ENCODE measurements at places on chromosomes 11 and 22.

- DNase-seq: no peak
Observed at GRCh38 chr22:33090836-33091235, 32.7 kb upstream of the SYN3 start.

GRCh38 chr11:57641011-57641807, 8.5 kb downstream of the YPEL4 start:
- DNase-seq: no peak

- peak; percentile 22 for DNase-seq
Observed at GRCh38 chr11:45803971-45804760, 783 bp upstream of the SLC35C1 start.

GRCh38 chr22:30574997-30575671, 669 bp upstream of the GAL3ST1 start:
- no peak for DNase-seq

GRCh38 chr22:19527861-19528417, 3.7 kb upstream of the CLDN5 start:
- no peak for DNase-seq

DNA sequence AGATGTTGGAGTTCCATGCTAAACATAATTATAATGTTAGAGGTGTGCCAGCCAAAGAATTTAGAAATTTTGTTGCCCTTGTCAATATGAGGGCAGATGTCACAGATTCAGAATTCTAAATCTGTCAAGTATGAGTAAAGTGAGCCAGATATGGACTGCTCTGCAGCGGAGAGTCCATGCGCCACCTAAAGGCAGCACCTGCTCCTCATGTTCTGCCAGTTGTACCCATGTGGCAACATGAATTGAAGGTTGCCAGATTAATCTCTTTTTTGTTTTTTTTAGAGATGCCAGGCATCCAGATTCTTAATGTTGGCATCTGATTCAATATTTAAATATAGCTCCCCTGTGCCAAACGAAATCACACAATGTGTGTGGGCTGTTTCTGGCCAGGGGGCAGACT, 678.6 kb upstream of the ANO5 start:
- no peak for DNase-seq

- no peak for DNase-seq
Observed at GRCh38 chr11:34266090-34266912, 91.5 kb downstream of the ABTB2 start.

- no peak for DNase-seq
Observed at GRCh38 chr11:38547462-38547861, 1949.4 kb upstream of the RAG2 start.

GRCh38 chr11:35390737-35391682, 28.3 kb downstream of the SLC1A2 start:
- no peak for DNase-seq

GRCh38 chr11:69752890-69753289, 22.3 kb downstream of the FGF4 start:
- DNase-seq: no peak

DNA sequence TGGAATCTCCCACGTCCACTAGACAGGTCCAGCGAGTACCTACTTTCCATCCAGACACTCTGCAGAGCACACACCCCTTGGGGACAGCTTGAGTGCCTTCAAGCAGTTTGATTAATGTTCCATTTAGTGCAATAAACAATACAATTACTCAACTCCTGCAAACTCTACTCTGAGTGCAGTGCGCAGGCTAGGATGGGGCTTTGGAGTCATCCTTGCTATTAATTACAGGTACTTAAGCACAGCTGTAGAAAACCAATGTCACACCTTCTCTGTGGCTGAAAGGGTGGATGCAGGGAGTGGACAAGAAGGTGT, 82.6 kb downstream of the MN1 start:
- no peak for DNase-seq

DNA sequence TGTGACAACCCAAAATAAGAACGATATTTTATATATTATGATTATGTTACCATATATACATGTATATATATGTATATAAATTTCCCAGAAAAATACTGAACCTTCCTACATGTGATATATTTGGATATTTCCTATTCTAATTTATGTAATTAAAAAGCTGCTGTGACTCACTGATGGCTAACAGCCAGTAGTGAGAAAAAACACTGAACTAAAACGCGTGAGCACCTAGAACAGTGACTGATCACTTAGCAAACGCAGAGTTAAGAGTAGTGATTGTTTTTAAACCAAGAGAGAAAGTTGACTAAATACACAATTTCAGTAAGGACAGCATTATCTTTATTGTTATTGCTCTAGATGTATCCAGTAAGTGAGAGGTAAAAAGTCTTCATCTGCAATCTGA, 213.8 kb downstream of the TMEM135 start:
- DNase-seq: no peak

DNA sequence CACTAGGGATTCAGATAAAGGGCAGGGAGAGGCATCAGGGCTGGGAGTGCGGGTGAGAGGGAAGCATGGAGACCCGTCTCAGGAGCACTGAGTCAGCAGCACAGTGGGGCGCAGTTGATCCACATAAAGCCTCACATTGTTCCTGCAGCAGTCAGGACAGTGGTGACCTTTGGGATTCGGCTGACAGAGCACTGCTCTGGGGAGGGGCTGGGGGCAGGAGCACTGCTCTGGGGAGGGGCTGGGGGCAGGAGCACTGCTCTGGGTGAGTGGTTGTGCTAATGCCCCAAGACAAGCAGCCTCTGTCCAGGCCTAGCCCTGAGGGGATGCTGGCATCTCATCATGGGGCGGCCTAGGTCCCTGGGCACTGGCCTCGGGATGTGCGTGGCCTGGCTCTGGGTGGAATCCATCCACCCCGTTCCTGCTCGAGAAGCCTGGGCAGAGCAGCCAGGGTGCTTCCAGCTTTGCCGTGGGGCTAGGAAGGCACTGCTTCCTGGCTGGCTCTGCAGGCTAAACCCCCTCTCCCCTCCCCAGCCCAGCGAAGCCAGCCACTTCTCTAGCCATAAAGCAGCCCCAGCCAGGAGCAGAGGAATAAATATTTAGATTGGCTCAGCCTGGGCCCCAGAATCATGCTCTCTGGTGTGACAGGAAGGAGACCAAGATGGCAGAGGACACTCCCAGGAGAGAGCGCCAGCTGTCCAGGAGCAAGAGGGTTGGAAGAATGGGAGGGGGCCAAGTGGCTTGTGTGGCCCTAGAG, 7.3 kb downstream of the OAF start:
- no peak for DNase-seq

GRCh38 chr11:45275828-45276227, 10.3 kb downstream of the SYT13 start:
- DNase-seq: no peak

DNA sequence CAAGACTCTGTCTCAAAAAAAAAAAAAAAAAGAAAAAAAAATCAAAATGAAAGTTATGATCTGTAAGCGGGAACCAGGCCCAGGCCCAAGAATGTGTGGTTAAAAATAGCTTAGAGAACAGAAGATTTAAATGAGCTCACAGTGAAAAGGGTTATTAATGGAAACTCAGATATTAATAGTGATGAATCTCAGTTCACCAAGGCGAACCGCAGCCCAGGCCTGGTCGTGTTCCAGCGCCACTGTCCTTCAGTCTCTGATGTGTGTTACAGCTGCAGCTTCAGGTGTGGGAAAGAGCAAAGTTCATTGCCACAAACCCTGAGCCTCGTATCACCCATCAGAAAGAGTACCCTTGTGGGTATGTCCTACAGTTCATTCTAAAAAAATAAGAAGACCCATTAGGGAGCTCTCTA, 107.1 kb downstream of the GAB2 start:
- no peak for DNase-seq

GRCh38 chr11:9002920-9003572, 755 bp downstream of the NRIP3 start:
- no peak for DNase-seq

DNA sequence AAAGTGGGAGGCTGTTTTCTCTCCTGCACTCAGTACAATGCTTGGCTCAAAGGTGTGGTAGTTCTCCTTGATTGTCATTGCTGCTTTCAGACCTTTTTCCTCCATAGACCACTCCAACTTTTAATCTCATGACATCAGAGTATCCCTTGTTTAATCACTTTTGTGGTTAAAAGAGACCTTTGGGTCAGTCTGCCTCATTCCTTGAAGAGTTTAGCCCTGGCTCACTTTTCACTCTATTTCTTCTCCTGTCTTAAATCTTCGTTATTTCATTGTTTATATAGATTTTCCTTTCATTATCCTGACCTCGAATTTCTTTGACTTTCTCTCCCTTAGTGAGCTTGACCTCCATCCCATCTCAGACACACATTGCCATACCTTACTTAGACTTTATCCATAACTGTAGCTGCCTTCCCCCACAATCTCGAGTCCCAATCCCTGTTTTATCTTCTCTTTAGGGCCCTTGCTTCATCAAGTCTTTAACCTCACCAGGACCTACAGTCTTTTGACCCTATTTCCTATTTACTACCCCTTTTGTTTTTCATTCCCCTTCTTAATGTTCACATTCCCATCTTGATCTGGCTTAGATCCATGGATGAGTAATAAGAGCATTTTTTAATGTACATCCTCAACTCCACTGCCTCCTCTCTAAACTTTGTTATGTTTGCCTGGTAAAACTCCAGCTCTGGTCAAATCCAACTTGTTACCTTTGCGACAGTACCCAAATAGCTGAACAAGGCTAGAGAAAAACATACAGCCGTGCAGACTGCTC, 9.5 kb downstream of the ATXN10 start:
- DNase-seq: no peak

DNA sequence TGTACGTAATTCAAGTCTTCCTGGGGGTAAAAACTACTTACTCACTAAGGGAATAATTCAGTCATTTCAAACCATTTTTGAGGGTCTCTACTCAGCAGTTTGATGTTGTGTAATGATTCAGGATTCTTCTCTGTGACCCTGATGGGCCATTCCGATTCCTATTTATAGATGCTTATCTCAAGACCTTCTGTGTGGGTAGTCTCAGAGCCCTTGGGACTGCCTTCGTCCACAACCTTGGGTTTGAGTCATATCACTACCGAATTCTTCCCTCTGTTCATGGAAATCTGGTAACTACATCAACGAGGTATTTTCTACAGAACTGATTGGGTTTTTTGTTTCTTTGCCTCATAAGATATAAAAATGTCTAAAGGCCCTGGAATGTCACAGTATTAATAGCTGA, 14.3 kb upstream of the CBX6 start:
- no peak for DNase-seq

GRCh38 chr11:9732453-9732852, 68.6 kb downstream of the SWAP70 start:
- no peak for DNase-seq

DNA sequence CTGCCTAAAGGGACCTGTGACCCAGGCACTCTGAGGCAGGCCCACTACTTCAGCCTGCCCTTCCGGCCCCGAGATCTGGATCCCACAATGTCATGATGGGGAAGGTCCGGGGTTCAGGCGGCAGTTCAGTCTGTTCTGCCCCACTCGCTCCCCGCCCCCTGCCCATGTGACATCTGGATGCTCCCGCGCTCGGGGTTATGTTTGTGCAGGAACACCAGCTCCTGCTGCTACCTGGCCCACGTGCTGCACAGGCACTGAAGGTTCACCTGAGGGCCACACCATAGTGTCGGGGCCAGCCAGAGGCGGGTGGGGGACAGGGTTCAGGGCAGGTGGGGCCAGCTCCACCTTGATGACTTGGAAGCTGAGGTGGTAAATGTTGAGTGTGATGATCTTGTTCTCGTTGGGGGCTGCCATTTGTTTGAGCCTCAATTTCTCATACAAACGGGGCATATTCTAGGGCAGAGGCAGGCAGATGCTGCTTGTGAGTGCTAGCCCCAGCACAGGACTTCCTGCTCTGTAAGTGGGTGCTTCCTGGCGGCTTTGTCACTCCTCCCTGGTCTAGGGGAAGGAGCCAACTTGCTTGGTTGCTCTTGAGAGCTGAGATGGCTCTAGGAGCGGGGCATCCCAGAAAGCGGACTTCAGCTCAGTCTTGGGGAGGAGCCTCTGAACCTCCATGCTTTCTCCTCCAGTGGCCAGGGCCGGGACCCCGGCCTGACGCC, 4.4 kb upstream of the SIPA1 start:
- no peak for DNase-seq

DNA sequence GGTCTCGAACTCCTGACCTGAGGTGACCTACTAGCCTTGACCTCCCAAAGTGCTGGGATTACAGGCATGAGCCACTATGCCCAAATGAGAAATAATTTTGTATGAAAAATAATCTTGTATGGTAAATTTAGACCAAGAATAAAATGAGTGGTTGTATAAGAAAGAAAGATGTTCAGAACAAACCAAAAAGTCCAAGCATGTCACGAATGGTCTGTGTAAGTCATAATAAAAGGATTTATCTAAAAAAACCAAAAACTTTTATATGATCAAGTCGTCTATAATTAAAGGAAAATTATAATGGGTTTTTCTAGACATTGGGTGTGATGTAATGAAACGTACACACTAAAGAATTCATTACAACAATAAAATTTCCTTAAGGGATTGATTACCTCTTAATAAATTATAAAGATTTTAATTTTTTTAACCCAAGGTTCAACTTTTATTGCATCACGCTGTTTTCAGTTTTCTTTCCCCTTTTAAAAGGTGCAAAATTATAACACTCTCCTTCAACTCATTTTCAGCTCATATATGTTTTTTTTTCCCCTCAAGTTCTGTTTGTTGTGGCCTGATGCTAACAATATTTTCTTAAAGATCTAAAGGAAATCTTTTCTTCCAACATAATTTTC, 8.9 kb upstream of the AQP11 start:
- DNase-seq: no peak

DNA sequence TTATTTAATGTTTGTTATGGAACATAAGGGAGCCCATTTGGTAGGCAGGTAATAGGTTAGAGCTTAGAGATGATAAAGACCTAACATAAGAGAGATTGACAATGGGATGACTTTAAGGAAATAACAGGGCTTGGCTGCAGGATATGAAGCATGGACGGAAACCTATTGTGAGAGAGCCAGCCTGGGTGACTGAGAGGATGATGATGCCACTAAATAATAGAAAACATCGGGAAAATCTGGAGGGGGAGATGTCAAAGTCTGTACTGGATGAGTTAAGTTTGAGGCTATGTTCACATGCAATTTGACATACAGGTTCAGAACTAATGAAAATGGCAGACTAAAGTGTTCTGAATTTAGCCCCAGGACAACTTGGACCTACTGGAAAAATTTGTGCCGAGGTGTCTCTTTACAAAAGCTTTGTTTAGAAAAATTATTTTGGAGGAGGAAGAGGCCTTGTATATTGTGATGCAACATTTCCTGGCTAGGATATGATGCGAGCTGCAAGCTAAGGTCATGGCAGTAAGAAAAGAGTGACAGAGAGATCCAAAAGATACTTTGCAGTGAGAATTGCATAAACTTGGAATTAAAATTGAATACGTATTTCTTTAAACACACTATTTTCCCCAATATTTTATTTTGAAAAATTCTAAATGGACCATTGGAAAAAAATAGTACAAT, 339.3 kb upstream of the PLET1 start:
- no peak for DNase-seq
